ENCODE measurements at places on chromosomes 3 and 15.

- peak; percentile 62 for DNase-seq
Measured at GRCh38 chr15:75198560-75199356, 2.9 kb upstream of the C15orf39 start.

- no peak for DNase-seq
Measured at GRCh38 chr3:196159952-196160804, 51.0 kb downstream of the ZDHHC19 start.

- no peak for DNase-seq
Measured at GRCh38 chr3:43087249-43087776, 18.6 kb downstream of the POMGNT2 start.

DNA sequence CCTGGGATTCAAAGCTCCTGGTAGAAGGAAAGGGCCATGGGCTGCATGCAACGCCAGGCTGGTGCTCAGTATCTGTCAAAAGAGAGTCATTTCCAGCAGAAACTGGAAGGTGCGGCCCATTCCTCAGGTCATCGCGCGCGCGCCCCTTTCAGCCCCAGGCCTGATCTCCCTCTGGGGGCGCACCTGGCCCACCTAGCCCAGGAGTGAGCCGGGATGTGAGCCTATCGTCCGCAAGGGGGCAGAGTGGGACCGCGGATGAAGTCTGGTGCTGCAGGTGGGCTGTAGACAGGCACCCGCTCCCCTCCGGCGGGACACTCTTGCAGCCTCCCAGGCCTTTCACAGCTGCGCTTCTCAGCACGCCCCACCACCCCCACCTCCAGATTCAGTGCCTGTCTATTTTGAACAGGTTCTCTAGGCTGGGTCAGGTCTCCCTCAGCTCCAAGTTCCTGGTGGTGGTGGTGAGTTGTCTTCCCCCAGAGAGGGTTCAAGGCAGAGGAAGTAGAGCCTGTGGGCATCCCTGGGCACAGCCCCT is 5.8 kb upstream of the RPL29 start:
- peak; percentile 59 for DNase-seq

GRCh38 chr3:135758961-135759360 is 206.6 kb upstream of the PPP2R3A start:
- DNase-seq = no peak

Measured in ACHN (cell line).